ENCODE measurements at places on chromosomes 16 and 17.

DNA sequence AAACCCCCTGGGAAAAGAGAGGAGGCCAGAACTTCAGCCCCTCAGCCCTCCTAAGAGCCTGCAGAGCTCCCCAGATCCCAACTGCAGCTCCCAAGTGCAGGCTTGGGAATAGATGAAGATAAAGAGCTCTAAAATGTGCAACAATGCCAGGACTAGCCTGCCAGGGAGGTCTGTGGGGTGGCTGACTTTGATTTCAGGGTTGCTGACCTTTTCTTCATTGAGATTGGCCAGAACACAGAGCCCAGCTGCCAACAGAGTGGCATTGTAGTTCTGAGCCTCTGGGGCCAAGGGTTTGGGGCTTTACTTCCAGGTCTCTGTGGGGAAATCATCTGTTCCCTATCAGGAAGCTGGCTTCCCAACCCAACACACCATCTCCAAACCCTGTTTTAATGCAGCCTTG is 120.6 kb downstream of the COPRS start:
- ATAC-seq = no peak

GRCh38 chr16:67594956-67595355 is 32.6 kb downstream of the CTCF start:
- peak; percentile 68 for ATAC-seq

DNA sequence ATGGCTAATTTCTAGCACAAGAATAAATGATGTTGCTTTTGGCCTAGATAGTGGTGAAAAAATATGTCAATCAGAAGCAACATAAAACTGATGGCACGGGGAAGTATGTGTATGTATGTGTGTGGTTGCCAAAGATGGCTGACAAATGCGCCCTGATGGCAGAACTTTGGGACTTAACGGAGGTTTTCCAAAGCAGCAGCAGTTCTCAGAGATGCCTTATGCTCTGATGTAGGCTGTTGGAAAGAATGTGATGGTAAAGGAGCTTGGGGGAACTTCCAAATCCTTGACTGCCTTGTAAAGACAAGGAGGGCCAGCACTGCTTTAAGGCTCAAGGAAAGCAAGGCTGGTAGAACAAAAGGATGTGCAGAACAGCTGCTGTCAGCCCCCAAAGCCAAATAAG is 16.0 kb downstream of the KCTD19 start:
- no peak for ATAC-seq

DNA sequence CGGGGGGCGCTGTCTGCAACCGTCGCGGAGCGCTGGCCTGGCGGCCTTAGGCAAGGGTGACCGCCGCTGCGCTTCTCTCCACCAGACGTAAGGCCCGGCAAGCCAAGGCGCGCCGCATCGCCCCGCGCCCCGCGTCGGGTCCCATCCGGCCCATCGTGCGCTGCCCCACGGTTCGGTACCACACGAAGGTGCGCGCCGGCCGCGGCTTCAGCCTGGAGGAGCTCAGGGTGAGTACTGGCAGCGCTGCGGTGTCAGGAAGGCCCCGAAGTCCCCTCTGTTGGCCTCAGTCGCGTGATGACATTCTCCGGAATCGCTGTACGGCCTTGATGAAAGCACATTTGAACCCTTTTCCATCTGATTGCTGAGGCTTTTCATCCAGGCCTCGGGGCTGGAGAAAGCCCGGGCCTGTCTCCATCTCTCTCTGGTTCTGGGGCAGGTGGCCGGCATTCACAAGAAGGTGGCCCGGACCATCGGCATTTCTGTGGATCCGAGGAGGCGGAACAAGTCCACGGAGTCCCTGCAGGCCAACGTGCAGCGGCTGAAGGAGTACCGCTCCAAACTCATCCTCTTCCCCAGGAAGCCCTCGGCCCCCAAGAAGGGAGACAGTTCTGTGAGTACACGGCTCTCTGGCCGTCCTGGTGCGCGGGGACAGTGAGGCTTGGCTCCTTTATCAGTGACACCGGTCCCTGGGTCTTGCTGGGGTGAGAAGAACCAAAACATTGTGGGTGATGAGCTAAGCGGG is 831 bp downstream of the RPL13 start:
- ATAC-seq = peak; percentile 0

GRCh38 chr17:41563607-41564170 is 8.2 kb downstream of the KRT9 start:
- ATAC-seq = no peak

GRCh38 chr17:8393470-8394231 is 4.0 kb downstream of the RNF222 start:
- peak; percentile 78 for ATAC-seq

GRCh38 chr17:35709874-35710273 is 21.6 kb upstream of the RASL10B start:
- no peak for ATAC-seq

DNA sequence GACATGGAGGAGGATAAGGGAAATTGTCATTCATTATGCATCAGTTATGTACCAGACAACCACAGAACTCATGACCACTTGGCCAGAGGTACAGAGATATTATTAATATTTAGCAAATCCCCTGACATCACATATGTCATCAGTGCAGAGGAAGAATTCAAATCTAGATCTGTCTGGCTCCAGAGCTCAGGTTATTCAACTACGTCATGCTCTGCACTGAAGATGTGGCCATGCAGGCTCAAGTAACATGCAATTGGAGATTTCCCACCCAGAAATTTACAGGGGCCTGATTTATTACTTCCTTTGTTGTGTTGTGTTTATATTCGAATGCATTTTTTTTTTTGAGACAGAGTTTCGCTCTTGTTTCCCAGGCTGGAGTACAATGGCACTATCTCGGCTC is 224.3 kb downstream of the HS3ST4 start:
- ATAC-seq = no peak
